ENCODE measurements at places on chromosomes 2 and 18. TPM values are rescaled to one million over a fixed set of nuclear protein-coding genes. Genes with fewer than 3 reads are reported as not detected.

DNA sequence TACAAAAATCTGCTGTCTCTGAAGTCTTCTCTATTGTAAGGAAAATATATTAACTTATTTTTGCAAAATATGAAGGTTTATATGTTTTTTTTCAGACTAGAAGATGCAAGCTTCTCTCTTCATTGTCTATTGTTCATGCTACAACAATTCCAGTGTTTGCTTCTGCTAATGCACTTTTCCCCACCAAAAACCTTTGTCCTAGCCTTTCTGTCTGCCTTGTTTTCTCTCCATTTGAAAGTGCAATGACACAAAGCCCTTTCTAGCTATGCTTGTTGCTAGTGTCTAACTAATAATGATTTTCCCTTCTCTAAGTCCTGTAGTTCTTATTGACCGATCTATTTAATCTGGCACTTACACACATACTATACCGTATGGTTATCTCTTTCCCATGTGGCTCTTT is 369.5 kb upstream of the CELF4 start:
- H3K36me3 ChIP-seq: no peaks in the 10 kb centered on the region
- no peaks in the 10 kb centered on the region for H3K27me3 ChIP-seq
- H3K4me1 ChIP-seq: no peaks in the 10 kb centered on the region
- DNase-seq: no peak

DNA sequence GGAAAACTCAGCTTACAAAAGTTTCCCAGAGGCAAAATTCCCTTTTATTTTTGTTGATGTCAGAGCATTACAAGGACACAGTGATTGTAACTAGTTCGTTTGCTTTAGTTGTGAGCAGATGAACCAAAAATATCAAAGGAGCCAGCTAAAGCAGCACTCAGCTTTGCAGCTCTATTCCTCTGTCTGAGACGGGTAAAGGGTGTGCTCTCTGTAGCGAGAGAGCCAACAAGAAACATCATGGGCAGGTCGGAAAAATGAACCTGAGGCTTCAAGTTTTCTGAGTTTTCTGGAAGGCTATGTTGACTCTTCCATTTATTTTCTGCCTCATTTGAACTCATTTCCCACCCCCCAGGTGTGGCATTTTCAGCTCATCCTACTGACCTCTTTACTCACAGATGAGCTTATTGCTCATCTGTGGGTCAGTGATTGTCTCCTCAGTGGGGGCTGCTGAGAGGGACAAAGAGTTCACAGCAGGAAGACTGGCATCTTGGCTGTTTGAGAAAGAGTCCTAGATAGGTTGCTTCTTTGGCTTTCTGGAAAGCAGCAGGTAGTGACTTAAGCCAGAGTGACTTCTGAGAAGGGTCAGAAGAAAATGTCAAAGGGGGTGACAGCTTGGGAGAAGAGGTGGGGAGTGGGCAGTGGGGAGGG is 66.6 kb upstream of the EPC2 start:
- peaks cover 4% of the 10 kb centered on the region for H3K4me1 ChIP-seq
- no peak overlapping the region for H3K4me3 ChIP-seq
- no peak for DNase-seq
- H3K36me3 ChIP-seq: no peaks in the 10 kb centered on the region

- no peak overlapping the region for H3K27ac ChIP-seq
- no peak for DNase-seq
- H3K36me3 ChIP-seq: no peaks in the 10 kb centered on the region
- H3K4me1 ChIP-seq: no peaks in the 10 kb centered on the region
These were observed 99.7 kb upstream of the KYNU start for GRCh38 chr2:142777742-142778141.

GRCh38 chr18:63741769-63742168 is 33.4 kb upstream of the SERPINB7 start:
- H3K36me3 ChIP-seq: no peaks in the 10 kb centered on the region
- H3K27ac ChIP-seq: no peak overlapping the region
- DNase-seq: no peak
- peaks cover 35% of the 10 kb centered on the region for H3K4me1 ChIP-seq
- no peak overlapping the region for H3K4me3 ChIP-seq
- H3K27me3 ChIP-seq: no peaks in the 10 kb centered on the region

DNA sequence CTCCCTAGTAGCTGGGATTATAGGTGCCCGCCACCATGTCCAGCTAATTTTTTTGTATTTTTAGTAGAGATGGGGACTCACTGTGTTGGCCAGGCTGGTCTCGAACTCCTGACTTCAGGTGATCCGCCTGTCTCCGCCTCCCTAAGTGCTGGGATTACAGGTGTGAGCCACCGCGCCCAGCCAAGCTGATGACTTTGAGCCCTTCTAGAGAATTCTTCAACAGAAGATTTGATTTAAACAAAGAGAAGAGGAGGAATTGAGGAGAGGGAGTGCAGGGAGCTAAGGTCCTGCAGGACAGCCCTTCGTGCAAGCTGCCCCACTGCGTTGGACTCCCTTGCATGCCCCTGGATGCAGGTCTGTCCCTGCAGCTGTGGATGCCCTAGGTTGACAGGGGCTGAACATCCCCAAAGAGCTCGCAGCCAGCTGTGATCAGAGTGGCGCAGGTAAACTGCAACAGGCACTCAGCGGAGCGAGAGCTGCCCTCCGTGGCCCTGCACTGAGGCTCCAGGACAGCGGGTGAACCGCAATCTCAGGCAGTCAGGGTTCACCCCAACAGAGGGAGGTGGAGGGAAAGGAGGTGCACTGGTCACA is 13.7 kb downstream of the ADRA2B start:
- no peak overlapping the region for H3K4me3 ChIP-seq
- H3K27me3 ChIP-seq: peaks cover 53% of the 10 kb centered on the region
- DNase-seq: no peak
- H3K27ac ChIP-seq: no peak overlapping the region
- H3K36me3 ChIP-seq: no peaks in the 10 kb centered on the region

DNA sequence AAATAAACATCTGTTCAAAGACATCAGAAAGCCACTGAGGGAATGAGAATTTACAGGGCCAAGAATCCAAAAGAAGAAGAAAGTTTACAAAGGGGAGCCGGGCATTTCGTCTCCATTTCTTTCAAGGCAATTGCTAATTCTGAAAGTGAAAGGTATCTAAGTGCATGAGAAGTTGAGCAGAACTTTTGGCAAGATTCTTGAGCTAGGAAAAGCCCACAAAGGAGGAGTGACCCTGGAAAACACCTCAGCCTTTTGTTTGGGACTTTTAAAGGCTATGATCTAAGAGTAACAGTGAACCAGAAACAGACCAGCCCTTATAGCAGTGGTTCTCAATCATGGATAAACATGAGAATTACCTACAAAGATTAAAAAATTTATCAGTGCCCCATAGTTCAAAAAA is 87.4 kb downstream of the MDH1 start:
- no peak for DNase-seq
- no peak overlapping the region for H3K4me3 ChIP-seq
- peaks cover 20% of the 10 kb centered on the region for H3K27me3 ChIP-seq
- H3K27ac ChIP-seq: no peak overlapping the region
- H3K4me1 ChIP-seq: no peaks in the 10 kb centered on the region
- no peaks in the 10 kb centered on the region for H3K36me3 ChIP-seq

- H3K4me1 ChIP-seq: no peaks in the 10 kb centered on the region
- H3K27me3 ChIP-seq: no peaks in the 10 kb centered on the region
- H3K27ac ChIP-seq: no peak overlapping the region
- no peak overlapping the region for H3K4me3 ChIP-seq
- no peaks in the 10 kb centered on the region for H3K36me3 ChIP-seq
- DNase-seq: no peak
These were observed 114.7 kb downstream of the NDUFA10 start for GRCh38 chr2:239910404-239910803.

DNA sequence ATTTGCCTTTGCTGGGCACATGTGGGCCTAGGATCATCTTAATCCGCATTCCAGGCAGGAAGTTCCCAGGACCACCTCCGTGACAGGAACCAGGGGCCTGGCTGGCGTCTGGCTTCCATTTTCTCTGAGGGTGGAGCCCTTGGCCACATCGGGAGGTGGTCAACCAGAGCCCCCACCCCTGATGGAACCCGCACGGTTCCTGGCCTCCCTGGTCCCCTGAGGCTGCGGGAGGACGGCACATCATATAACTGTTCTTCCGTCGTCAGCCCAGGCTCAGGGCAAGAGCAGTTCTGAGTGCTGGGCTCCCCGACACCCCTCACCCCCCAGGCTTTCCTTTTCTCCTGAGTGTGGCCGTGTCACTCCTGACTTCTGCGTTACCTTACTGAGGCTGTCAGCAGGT is 13.5 kb downstream of the ESPNL start:
- H3K36me3 ChIP-seq: no peaks in the 10 kb centered on the region
- H3K4me3 ChIP-seq: no peak overlapping the region
- no peak overlapping the region for H3K27ac ChIP-seq
- H3K27me3 ChIP-seq: peaks cover 47% of the 10 kb centered on the region
- no peaks in the 10 kb centered on the region for H3K4me1 ChIP-seq
- DNase-seq: no peak

GRCh38 chr2:201070948-201071478 is 458 bp downstream of the HYCC2 start:
- peaks cover 33% of the 10 kb centered on the region for H3K4me1 ChIP-seq
- peak; percentile 3 for DNase-seq
- H3K27me3 ChIP-seq: no peaks in the 10 kb centered on the region

DNA sequence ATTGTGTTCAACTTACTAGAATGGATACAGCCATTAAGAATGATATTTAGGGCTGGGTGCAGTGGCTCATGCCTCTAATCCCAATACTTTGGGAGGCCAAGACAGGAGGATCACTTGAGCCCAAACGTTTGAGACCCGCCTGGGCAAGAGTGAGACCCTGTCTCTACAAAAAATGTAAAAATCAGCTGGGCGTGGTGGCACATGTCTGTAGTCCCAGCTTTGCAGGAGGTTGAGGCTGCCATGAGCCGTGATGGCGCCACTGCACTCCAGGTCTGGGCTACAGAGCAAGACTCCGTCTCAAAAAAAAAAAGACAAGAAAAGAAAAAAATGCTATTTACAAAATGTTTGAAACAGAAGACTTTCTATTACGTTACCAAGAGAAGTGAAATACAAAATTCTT is 30.0 kb downstream of the REEP1 start:
- no peak for DNase-seq
- no peaks in the 10 kb centered on the region for H3K4me1 ChIP-seq
- peaks cover 58% of the 10 kb centered on the region for H3K27me3 ChIP-seq
- no peaks in the 10 kb centered on the region for H3K36me3 ChIP-seq

GRCh38 chr2:174931724-174932123 is 73.5 kb downstream of the CHN1 start:
- no peaks in the 10 kb centered on the region for H3K36me3 ChIP-seq
- H3K27ac ChIP-seq: no peak overlapping the region
- H3K4me1 ChIP-seq: peaks cover 8% of the 10 kb centered on the region
- no peak overlapping the region for H3K4me3 ChIP-seq
- no peaks in the 10 kb centered on the region for H3K27me3 ChIP-seq
- DNase-seq: no peak

- peaks cover 84% of the 10 kb centered on the region for H3K27me3 ChIP-seq
- no peaks in the 10 kb centered on the region for H3K4me1 ChIP-seq
- H3K27ac ChIP-seq: no peak overlapping the region
- H3K4me3 ChIP-seq: peak overlapping the region; percentile 78
- peak; percentile 13 for DNase-seq
These were observed 464 bp downstream of the CYBRD1 start for GRCh38 chr2:171522788-171523087.

IL1RN gene
- 19.4 TPM for total RNA-seq

NXPH2 gene
- 1.3 TPM for total RNA-seq

PCARE gene
- total RNA-seq: not detected

RAB6C gene
- not detected for total RNA-seq

MEIS1 gene
- total RNA-seq: 11.5 TPM

MAPK4 gene
- not detected for total RNA-seq

UGT1A3 gene
- total RNA-seq: 6.0 TPM

SCN1A gene
- not detected for total RNA-seq
